IMR-90 (cell line): ENCODE measurements at places on chromosomes 13 and 19. TPM values are rescaled to one million over a fixed set of nuclear protein-coding genes. Genes with fewer than 3 reads are reported as not detected.

GRCh38 chr13:45782327-45783045 is 69.1 kb downstream of the SIAH3 start:
- DNase-seq = no peak

GRCh38 chr19:8585894-8586750 is 8.9 kb upstream of the MYO1F start:
- no peak for DNase-seq

DNA sequence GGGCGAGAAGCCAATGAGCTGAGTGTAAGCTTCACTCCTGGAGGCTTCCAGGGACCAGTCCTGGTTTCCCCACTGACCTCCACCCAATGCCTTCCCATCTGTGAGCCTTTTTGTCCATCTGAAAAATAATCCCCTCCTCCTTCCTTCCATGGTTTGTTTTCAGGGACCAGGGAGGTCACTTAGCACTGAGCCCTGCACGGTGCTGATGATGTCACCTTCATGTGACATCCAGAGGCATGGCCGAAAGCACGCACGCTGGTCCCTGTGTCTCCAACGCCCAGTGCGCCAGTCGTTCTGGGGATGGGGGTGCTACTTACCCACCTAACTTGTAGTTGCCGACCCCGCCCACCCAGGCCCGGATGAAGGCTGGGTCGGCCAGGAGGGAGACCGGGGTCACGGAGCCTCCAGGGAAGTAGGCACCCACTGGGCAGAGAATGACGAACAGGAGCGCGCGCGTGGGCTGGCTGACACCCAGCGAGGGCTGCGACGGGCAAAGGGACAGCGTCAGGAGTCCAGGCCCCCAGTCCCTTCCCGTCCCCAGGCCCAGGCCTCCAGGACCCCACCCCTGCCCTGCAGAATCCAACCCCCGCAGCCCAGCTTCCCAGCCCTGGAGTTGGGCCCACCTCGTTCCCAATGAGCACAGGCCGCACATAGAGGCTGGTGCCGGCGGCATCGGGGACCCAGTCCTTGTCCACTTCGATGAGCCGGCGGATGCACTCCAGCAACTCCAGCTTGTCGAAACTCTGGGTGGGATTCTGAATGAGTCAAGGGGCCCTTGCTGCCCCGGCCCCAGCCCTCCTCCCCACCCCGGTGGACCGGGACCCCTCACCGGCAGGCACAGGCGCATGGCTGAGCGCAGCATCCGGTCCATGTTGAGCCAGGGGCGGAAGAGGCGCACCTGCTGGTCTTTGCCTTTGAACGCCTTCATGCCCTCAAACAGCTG is 11.2 kb downstream of the BCAT2 start:
- DNase-seq = no peak

- no peak for DNase-seq
Observed at GRCh38 chr13:47564041-47564440, 437.0 kb downstream of the SUCLA2 start.

GRCh38 chr19:29708554-29709439 is 6.3 kb downstream of the C19orf12 start:
- no peak for DNase-seq

GRCh38 chr19:7371001-7371400 is 22.3 kb downstream of the ARHGEF18 start:
- DNase-seq = no peak

GRCh38 chr19:4015705-4016402 is 8.3 kb downstream of the PIAS4 start:
- DNase-seq = no peak

DNA sequence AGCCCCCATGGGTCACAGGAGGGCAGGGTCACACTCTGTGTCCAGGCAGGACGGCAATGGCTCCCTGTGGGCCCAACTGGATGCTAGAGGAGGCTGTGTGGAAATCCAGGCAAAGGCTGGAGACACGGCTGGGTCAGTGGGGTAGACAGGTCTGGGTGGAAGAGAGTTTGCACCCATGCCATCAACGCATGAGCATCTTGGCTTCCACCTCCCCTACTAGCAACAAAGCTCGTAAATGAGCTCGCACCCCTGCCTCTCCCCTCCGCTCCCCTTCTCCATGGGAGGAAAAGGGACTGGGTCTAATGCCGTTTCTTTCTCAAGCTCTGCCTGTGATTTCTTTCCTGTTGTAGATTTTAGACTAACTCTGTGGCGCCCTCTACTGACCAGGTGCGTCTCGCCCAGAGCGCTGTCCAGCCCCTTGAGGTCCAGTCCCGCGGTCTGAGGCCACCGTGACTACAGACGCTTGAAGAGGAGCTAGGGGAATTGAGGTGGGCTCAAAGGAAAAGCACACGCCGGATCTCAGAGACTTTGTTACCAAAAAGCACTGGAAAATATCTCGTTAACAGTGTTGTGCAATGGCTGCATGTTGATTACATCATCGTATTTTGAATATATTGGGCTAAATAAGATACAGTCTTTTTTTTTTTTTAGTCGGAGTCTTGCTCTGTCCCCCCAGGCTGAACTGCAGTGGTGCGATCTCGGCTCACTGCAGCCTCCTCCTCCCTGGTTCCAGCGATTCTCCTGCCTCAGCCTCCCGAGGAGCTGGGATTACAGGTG is 50.7 kb upstream of the USP29 start:
- DNase-seq = no peak

- DNase-seq = peak; percentile 11
Observed at GRCh38 chr13:107102676-107103075, 534.7 kb upstream of the ARGLU1 start.

DNA sequence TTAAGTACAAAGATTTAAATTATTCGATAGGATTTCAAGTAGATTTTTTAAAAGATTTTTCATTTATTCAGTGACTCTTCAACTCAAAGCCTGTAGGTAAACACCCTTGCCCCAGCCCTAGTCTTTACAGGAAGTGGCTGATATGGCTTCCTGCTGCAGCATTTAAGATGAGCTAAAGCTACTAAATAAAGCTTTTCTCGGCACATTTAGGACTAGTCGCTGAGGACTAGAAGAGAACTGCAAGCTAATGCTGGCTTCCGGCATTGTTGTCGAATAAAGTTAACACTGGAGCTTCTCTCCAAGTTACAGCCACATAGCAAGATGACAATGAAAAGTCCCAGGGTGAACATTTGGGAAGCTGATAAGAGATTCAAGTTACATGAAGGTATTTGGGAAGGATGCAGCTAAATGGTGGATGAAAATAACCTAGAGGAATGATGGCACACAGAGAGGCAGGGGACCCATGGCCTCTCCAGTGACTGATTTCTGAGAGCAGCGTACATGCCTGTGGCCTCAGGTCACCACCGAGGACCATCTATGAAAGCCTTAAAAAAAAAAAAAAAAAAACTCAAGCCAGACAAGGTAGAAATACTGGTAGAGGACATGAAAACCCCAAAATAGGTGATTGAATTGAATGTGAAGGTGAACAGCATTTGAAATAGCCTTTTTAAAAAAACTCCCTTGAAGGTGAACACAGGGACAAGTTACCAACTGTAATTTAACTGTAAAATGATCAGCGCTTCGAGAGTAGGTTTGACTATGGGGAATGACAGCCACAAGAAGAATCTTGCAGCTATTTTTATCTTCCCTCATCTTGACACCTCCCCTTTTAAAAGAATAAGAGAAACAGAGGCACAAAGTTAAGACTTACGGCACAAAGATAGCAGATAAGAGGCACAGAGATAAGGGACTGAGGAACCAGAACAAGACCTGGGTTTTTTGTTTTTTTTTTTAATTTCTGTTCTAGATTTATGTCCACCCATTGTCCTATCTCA is 155.4 kb downstream of the DCT start:
- no peak for DNase-seq

- no peak for DNase-seq
Observed at GRCh38 chr13:45042539-45042938, 53.2 kb downstream of the GPALPP1 start.

- DNase-seq = no peak
Observed at GRCh38 chr19:51702825-51703574, 9.9 kb downstream of the SPACA6 start.

- DNase-seq = no peak
Observed at GRCh38 chr19:13841962-13842290, 35.0 kb upstream of the NANOS3 start.

DNA sequence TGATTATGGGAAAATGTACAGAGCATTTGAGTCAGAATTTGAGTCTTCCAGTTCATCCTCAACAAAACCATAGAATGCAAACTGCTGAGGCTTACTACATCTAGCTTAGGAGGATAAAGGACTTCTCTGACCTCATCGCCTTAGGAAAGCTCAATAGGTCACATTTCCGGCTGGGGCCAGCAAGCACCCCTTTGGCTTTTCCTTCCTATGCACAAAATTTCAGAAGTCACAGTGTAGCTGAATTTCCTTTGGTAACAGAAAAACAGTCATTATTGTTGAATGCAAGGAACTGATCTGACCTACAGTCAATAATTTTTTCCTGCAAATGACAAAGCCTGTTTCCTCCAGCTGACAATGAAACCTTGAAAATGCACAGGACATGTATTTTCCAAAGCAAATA is 32.8 kb upstream of the LRCH1 start:
- DNase-seq = no peak

GRCh38 chr19:14779151-14779550 is 791 bp upstream of the ADGRE2 start:
- no peak for DNase-seq

GRCh38 chr13:23858546-23858945 is 30.7 kb downstream of the MIPEP start:
- peak; percentile 43 for DNase-seq

DNA sequence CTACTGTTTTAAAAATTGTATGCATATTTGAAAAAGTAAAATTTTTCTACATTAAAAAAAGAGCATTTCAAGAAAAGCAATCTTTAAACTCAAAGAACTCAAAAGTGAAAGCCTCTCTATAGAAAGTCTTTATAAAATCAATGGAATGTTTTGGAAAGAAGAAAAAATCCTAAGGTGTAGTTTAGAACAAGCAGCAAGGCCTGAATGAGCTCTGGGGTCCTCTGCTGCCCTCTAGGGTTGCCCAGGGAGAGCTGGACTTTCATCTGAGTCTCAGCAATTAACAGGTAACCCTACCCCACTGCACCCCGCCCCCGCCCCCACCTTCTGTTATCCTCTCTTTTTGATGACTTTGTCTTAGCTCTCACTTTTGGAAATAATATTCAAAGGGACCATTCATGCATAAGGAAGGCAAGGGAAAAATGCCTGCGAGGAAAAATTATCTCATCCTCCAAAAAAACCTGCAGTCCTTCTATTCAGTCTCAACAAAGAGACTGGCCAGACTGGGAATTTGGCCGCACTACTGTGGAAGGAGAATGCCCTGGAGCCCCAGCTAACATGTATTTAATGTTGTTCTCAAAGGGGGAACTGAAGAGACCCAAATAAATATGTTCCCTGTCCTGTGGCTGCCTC is 24.1 kb downstream of the SLC25A30 start:
- DNase-seq = peak; percentile 54

DNA sequence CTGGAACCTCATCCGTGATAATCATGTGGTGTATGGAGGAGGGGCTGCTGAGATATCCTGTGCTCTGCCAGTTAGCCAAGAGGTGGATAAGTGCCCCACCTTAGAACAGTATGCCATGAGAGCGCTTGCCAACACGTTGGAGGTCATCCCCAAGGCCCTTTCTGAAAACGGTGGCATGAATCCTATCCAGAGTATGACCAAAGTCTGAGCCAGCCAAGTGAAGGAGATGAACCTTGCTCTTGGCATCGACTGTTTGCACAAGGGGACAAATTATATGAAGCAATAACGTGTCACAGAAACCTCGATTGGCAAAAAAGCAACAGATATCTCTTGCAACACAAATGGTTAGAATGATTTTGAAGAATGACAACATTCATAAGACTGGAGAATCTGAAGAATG is 251.2 kb upstream of the OBI1 start:
- no peak for DNase-seq

- no peak for DNase-seq
Observed at GRCh38 chr19:50457300-50457699, 19.0 kb upstream of the EMC10 start.

DNA sequence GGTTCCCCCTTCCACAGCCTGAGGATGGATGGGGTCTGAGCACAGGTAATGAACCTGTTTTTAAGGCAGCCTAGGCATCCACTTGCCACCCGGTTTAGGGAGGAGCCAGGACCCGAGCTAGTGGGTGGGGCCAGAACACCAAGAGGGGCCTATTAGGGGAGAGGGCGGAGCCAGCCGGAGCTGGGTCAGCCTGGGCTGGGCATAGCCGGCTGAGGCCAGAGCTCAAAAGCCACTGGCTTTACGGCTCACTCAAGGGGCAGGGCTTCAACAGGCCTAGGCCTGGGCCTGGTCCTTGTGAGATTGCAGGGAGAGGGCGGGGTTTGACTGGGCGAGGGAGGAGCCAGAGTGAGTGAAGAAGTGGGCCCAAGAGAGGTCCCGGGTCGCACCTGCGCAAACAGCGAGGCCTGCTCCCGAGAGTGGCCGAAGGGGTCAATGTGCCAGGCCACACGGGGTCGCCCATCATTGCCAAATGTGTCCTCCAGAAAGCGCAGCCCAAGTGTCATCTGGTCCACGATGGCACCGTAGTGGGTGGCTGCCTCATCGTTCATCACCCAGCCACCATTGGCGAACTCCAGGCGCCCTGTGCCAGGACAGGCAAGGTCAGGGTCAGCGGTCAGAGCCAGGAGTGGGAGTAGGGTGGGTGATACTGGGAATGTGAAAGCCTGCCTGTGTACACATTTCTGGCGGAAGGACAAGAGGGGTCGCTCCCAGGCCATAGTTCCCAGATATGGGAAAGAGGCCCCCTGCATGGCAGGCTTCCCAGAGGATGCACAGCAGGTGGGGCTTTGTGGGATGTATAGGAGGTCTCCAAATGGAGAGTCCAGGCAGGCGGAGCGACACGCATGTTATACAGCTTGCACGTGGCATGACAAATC is 1.9 kb downstream of the MAN2B1 start:
- no peak for DNase-seq

DNA sequence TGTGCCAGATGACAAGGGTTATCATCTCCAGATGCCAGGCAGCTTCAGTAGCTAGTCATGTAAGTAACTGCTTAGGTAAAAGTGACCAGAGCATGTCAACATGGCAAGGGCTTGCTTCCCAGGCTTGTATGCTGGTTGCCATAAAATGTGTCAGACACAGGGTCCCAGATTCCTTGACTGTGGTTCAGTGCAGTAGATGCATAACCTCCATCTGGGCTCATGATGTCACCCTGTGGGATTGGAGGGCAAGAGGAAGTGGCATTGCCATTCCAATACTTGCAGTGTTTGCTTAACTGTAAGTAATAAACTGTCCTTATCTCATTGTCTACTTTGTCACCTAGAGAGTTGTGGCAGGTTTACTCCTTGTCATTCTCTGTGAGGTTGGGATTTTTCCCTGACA is 226.8 kb downstream of the PCDH17 start:
- DNase-seq = no peak

- DNase-seq = no peak
Observed at GRCh38 chr19:17953869-17954268, 13.0 kb upstream of the KCNN1 start.

- DNase-seq = no peak
Observed at GRCh38 chr13:48156466-48156865, 61.6 kb upstream of the MED4 start.

- DNase-seq = peak; percentile 69
Observed at GRCh38 chr13:106352850-106353249, 182.6 kb downstream of the EFNB2 start.

GRCh38 chr19:3024870-3025548 is 4.1 kb downstream of the TLE2 start:
- DNase-seq = no peak

GRCh38 chr19:33492090-33492489 is 29.5 kb downstream of the PEPD start:
- no peak for DNase-seq

GRCh38 chr13:57583529-57583928 is 48.0 kb upstream of the PCDH17 start:
- no peak for DNase-seq

The KRTDAP gene
- total RNA-seq = not detected in 2 replicates

The CGB5 gene
- not detected in 2 replicates for total RNA-seq

The ZNF682 gene
- total RNA-seq = 2.2 and 4.8 TPM in 2 replicates

The CGB8 gene
- total RNA-seq = not detected in 2 replicates

The BORA gene
- 12.2 and 13.1 TPM in 2 replicates for total RNA-seq

The URAD gene
- not detected in 2 replicates for total RNA-seq

The TLE6 gene
- total RNA-seq = under 0.01 and 0.28 TPM in 2 replicates

The ZNF497 gene
- total RNA-seq = 0.18 and 0.56 TPM in 2 replicates
